ENCODE measurements at places on chromosomes 12 and 14. TPM values are rescaled to one million over a fixed set of nuclear protein-coding genes. Genes with fewer than 3 reads are reported as not detected.

The OTUB2 gene
- 2.6 TPM for total RNA-seq

The KNTC1 gene
- total RNA-seq = 27.9 TPM

The TSHR gene
- total RNA-seq = not detected

The HSPA2 gene
- 3.6 TPM for total RNA-seq

The CCDC60 gene
- total RNA-seq = not detected

The SAMD15 gene
- total RNA-seq = 0.64 TPM

The CNTN1 gene
- not detected for total RNA-seq

The ZC3H14 gene
- total RNA-seq = 46.0 TPM

The KIF21A gene
- 3.8 TPM for total RNA-seq

The BICDL1 gene
- 0.27 TPM for total RNA-seq

The MYF5 gene
- total RNA-seq = not detected
